Fibroblast of skin of right biceps (primary cell): ENCODE measurements at places on chromosomes 3 and 15.

- DNase-seq, result peak; percentile 53
Observed at GRCh38 chr3:39154280-39155021, 1.1 kb upstream of the CSRNP1 start.

DNA sequence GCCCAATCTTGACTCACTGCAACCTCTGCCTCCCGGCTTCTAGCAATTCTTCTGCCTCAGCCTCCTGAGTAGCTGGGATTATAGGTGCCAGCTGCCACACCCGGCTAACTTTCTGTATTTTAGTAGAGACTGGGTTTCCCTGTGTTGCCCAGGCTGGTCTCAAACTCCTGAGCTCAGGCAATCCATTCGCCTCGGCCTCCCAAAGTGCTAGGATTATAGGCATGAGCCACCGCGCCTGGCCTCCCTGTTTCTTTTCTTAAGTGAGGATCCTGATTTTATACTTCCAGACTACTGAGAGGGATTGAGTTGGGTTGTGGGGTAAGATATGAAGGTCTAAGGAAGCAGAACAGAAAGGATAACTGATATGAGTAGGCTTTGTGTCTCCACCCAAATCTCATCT, 106.8 kb downstream of the CNTN3 start:
- no peak for DNase-seq

GRCh38 chr3:124847051-124847450, 40.1 kb downstream of the ITGB5 start:
- no peak for DNase-seq

DNA sequence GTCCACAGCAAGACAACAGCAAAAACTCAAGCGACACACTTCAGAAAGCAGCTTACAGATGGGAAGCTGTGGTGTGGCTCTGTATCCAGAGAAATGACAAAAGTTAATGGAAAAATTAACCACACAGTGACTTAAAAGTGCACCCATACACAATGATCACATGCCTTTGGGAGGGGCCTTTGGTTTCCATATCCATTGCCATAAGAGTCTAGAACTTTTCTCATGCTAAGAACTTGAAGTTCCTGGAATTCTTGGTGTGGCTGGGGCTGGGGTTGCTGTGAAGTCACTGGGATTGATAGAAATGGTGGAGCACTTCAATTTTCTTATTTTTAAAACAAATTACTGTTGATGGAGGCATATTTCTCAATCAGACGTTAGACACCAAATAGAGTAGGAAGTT, 108.6 kb upstream of the FEZF2 start:
- no peak for DNase-seq

- no peak for DNase-seq
Observed at GRCh38 chr15:57920911-57921310, 144.6 kb downstream of the ALDH1A2 start.

DNA sequence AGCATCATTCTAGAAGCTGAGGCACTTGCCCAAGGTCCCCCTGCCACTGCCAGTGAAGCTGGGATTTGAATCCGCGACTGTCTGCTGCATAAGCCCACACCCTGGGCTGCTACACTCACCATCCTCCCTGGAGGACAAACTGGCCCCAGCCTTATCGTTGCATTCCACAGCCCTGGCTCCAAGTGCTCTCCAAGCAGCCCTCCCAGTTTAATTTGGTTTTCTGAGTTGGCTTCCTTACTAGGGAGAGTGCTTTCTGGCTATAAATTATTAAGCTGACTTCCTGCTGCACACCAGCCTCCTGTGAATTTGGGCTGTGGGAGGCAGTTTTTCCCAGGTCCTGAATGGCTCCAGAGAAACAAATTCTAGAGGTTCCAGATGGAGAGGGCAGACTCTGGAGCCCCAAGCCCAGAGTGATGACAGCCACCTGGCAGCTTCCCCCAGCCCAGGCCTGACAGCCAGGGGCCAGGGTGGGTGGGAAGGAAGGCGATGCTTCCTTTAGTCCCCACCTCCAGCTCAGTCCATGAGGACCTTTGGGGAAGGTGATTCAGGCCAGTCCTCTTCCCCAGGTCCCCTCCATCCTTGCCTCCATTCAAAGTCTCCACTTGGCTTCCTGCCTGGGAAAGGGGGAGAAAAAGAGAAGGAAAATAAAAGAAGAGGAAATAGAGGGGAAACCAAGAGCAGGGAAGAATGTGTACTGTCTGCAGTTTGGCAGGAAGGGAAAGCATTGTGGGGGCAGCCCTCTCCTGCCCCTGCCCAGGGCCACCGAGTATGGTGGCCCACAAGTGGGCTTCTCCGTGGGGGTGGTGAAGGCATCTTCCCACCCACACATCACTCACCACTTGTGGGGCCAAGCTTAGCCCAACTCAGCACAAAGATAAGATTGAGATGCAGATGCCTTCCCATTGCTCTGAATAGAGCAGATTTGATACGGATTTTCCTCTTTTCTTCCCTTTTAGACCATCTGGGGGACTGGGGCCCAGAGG, 69.6 kb downstream of the SEMA5B start:
- DNase-seq, result peak; percentile 42

DNA sequence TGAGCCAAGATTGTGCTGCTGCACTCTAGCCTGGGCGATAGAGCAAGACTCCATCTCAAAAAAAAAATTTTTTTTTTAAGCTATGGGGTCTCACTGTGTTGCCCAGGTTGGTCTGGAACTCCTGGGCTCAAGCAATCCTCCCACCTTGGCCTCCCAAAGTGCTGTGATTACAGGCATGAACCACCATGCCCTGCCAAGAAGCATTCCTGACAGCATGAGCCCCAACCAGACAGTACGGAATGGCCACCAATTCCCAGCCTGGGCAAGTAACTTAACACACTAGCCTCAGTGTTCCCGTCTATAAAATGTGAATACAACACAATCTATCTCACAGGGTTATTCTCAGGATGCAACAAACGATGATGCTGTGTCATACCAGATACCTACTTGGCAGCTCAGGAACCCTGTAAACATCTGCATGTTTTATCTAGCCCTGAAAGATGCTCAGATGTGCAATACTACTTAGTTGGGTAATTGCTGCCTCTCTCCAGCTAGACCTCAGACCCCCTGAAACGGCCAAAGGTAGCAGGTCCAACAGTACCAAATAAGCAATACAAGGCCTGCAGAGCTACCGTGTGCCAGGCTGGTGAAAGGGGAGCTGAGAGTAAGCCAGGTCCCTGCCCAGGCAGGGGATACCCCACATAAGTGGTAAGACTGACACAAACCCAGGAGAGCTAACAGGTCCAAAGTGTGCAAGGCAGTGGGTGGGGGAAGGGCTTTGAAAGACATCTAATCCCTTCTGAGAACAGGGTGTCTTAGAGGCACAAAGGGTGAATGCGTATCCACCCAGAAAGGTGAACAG, 1.9 kb downstream of the TKT start:
- DNase-seq, result no peak

DNA sequence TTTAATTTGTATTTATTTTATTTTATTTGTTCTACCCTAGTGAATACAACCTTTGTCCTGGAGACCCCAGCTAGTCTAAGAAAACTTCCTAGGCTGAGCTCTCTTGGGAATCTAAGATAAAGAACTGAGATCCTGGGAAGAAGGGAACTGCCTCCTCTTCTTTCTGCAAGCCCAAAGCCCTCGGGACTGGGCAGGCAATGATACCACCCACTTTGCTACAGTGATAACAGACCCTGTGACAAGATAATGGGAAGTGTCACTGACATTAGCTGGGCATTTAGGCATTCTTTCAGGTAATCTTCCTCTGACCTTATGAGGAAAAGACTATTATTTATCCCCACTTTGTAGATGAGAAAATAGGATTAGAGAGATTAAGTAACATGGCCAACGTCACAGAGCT, 15.1 kb downstream of the TYRO3 start:
- DNase-seq, result no peak

DNA sequence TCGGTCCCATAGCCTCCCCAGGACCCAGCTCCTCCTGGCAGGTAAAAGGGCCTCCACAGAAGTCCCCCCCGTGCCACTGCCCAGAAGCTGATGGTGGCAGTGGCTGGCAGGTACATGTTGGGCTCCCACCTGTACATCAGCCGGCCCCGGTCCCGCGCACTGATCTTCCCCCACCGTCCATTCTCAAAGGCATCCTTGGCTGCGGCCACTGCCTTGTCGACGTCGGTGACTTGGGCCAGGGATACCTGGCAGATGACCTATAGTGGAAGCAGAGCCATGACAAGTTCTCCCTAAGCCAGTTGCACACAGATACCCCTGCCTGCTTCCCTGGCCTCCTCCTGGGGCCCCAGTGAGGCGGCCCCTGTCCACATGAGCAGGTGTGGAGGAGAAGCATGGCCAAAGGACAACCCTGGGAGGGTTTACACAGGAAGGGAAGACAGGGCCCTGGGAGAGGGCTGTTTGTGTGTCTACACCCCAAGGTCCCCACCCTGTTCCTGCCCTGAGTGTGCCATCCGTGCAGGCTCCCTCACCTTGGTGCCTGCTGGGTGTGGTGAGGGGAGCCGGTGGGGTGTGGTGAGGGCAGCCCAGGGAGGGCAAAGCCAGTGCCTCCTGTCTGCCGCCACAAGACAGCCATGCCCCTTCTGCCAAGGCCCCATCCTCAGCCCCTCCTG, 44.8 kb downstream of the ALDH1L1 start:
- DNase-seq, result no peak

DNA sequence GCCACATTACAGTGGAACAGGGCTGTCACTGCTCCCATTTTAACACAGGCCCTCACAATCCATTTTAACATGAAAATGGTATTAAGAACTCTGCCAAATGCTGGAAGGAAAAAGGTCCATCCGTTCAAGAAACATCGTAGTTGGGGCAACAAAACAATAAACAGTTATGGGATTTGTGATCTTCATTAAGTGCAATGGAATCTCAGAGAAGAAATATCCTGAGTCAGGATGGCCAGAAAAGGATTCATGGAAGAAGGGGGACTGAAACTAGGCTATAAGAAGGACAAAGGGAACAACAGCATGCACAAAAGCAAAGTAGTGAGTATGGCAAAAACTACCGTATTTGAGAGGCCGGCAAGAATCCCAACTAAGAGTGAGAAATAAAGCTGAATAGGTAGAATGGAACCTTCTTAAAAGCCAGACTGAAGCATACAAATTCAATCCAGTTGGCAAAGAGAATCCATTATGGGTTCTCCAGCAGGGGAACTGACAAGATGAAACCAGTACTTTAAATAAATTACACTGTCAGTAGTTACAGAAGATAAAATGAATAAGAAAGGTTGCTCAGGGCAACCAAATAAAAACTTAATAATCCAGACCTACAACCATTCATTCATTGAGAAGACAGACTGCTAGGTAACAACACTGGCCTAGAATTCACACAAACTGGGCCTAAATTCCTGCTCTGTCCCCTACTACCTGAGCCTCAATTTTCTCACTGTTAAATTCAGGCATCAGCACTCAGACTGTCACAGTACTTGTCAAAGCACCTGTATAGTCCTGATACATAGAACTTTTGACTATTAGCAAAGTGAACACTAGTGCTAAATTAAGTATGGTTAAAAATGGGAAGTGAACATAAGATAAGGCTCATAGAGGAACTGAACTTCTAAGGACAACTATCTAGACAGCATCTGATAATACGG, 6.3 kb downstream of the TBL1XR1 start:
- DNase-seq, result no peak
